Renal pelvis (tissue), 12 donors: ENCODE measurements at places on chromosomes 2 and 18.
A peak's percentile ranks its signal among the peaks of the same experiment; 100 is the strongest.

- no peak for DNase-seq
These were observed 48.5 kb downstream of the MAP4K4 start for GRCh38 chr2:101745711-101746694.

- no peak for DNase-seq
These were observed 121.6 kb downstream of the NFATC1 start for GRCh38 chr18:79517341-79517740.

- DNase-seq, result no peak
These were observed 119.0 kb upstream of the ALKAL2 start for GRCh38 chr2:406876-407275.

GRCh38 chr18:45571195-45571594 is 44.1 kb upstream of the SLC14A2 start:
- DNase-seq, result peak; percentile 65

DNA sequence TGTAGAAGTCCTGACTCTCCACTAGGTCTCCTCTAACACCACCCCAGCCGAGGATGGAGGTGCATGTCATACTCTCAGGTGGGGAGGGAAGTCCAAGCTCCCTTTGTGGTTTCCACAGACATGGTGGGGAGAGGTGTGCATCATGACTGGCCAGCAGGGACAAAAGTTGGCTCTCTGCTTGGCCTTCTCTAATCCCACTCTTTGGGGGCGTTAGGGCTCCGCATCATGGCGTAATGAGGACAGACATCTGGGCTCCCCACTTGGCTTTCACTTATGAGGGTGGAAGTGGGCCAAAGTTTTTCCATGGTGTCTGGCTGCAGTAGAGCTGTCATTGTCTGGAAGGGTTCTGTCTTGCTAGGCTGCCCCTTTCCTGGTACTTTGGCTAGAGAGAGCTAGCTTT is 80.7 kb upstream of the DAPL1 start:
- no peak for DNase-seq

DNA sequence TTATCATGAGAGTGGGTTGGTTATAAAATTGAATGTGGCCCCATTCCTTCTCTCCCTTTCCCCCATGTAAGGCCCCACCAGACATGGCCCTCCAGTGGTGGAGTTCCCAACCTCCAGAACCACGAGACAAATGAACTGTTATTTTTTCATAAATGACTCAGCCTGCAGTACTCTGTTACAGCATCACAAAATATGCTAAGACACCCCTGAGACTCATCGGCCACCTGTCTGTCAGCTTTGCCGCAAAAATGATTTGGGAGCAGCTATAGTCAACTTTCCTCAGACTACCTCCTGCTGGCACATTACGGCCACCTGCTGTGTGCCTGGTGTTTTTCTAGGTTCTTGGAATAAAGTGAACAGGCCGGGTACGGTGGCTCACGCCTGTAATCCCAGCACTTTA is 21.4 kb upstream of the C1QL2 start:
- DNase-seq, result no peak

GRCh38 chr18:2961821-2962220 is 51.1 kb downstream of the LPIN2 start:
- peak; percentile 66 for DNase-seq

DNA sequence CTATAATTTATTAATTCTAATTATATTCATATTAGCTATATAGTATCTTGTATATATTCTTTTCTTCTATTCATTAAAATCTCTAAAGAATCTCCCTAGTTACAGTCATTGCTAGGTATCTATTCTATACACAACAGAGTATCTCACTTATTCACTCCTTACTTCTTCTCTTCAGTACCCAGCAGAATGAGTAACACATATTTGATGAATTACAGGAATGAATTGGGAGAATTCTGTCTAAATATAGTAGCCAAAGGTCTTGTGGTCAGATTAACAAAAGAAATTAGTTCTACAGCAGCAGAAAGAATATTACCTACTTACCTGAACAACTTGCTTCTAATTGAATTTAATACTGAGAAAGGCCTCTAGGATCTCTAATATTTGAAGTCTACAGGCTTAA is 758.0 kb upstream of the ZEB2 start:
- no peak for DNase-seq
